ENCODE measurements at places on chromosomes 7 and 10.

- no peak for DNase-seq
These were observed 41.0 kb upstream of the CDK1 start for GRCh38 chr10:60737242-60737641.

- no peak for DNase-seq
These were observed 28.7 kb downstream of the MALRD1 start for GRCh38 chr10:19077276-19077675.

DNA sequence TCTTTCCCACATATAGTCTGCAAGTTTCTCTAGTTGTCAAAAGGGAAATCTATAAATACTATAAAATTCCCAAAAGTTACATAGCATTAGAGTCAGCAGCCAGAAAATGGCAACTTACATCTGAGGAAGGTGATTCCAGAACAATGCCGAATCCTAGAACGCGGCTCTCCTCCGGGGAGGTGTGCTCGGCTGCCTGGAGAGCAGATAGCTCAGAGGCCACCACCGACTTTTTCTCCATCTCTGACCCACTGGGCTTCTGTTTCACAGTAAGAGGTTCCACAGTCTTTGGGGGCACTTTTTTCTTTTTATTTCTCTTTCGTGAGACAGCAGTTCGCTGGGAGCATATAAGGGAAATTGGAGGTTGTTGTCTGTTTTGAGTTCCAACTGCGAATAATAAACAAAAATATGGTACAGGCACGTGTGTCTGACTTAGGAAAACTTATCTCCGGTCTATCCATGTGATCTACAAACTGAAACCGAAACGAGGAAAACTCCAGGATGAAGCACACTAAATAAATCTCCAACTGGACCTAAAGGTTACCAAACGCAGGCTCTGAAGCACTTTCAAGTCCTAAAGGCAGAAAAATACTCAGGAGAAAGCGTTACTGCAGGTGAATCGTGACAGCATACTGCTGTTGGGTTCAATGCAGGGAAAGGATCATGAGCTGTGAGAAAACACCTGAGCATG is 36.2 kb downstream of the BEND7 start:
- no peak for DNase-seq

- no peak for DNase-seq
These were observed 18.2 kb downstream of the GPR141 start for GRCh38 chr7:37701769-37702168.

DNA sequence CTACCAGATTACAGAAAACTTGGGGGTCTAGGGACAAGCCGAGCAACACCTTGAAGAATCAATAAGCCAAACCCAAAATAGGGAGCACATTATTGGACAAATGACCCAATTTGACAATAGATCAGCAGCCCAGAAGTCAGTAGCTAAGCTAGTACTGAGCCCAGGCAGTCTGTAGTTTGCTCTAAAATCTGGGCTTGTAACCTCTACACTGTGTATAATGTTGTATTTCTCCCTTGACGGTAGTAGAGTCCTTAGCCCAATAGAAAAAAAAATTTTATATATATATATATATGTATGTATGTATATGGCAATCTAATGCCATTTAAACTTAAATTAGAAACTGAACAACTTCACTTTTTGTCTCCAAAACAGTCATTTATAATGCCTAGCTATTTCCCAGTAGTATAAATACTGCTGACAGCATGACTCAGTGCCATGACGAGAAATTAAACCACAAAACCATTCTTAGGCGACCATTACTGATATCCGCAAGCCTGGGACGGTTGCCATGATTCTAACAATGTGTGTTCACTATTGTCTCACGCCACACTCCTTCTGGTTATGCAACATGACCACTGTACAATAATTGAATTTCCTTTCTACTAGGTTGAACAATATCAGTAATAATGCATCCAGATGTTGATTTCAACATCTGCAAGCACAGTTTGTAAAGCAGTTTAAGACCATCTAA is 110.5 kb downstream of the IPMK start:
- peak; percentile 67 for DNase-seq

All from glomerular endothelial cell (primary cell).